ENCODE measurements at places on chromosomes 7 and 10.

DNA sequence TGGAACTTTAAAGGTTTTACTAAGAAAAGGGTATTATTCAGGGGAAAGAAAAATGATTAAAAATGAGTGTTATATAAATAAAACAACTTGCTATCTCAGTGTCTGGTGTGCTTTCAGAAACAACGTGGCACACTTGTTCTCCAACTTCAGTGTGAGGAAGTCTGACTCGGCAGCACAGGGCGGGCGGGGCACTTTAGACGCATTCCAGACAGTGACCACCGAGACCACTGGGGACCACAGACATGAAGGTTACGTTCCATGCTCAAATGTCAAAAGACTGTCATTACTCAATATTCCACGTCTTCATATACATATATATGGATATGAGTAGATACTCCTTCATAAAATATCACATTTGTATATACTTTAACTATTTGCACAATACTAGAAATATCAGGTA is 87.0 kb downstream of the LARP4B start:
- DNase-seq: peak; percentile 18

GRCh38 chr7:101898106-101898505 is 80.7 kb downstream of the CUX1 start:
- peak; percentile 61 for DNase-seq

- DNase-seq: no peak
These were observed 105.1 kb downstream of the FAM107B start for GRCh38 chr10:14669576-14669975.

DNA sequence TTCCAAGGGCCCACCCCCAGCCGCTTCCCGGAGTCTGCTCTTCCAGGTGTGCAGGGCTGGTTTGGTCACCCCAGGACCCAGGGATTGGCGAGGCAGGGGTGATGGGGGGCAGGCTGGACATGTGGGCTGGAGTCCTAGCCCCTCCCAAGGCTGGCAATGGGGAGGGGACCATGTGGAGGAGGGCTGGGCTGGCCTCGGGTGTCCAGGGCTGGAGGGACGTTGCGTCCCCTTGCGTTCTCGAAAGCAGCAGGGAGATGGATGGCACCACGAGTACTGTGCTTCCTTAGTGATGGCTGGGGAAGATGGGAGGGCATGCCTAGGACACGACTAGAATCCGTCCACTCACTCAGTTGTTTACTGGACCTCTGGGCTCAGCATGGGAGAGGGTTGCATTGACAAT is 532.5 kb upstream of the FOXK1 start:
- no peak for DNase-seq

DNA sequence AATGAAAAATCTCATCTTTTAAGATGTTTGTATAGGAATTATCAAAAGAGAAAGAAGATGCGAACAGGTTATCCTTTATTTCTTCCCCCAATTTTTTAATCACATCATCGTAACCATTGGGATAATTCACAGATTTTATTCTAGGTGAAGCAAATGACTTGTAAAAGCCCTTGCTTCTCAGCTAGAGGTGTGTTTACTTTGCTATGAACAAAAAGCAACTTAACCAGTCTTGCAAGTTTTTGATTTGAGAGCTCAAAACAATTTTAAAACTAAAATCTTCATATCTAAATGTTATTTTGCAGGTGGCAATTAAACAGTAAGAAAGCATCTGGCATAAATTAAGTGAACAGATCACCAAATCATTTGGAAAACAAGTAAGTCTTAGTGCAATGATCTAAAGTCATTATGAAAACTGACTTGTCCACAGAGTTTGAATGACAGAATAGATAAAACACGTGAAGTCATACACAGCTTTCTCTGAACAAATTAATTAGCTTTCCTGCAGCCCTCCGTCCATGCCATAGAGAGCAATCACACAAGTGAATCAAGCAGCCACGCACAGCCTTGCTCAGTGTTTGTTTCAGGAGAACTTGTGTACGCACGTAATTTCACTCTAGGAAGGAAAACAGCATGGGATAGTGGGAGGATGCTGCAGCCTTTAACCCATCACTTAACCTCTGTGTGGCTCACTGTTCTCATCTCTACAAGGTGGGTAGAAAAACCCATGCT is 85.0 kb upstream of the ZNF800 start:
- no peak for DNase-seq

- DNase-seq: no peak
These were observed 30.5 kb downstream of the FZD1 start for GRCh38 chr7:91294639-91295220.

- no peak for DNase-seq
These were observed 728 bp downstream of the PARD3 start for GRCh38 chr10:34814223-34814912.

DNA sequence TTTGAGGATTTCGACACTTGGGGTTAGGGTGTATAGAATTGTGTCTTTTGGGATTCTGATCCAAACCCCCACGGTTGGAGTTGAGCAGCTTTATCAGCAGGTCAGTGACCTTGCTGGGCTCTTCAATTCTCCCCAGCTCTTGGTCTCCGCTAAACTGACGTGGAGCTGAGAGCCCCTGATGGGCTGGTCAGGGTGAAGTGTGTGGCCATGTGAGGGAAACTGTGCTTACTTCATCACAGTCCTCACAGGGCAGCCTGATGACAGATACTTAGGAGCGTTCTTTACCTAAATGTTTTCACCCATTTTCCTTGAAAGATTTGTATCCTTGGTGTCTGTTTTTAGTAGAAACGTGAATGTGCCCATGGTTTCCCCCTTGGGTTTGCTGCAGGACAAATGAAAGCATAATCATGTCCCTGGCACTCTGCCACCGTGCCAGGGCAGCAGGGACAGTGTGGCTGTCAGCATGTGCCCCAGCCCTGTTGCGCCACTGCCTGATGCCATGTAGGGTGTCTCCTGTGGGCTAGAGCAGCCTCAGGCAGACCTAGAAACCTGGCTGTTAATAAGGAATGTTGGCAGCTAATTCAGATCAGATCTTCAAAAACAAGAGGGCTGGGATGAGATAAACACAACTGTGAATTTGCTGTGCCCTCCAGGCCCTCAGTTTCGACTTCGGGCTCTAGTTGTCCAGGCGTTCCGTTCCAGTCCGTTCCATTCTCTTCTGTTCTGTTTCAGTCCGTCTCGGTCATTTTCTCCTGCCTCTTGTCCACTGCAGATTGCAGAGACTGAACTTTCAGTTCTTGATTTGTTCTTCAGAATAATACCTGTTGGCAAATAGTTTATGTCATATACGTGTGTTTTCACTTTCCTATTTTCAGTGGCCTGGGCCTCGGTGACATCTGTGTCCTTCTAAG is 96.8 kb downstream of the TRRAP start:
- DNase-seq: no peak

- DNase-seq: no peak
These were observed 26.0 kb upstream of the ZNF273 start for GRCh38 chr7:64876792-64877713.

DNA sequence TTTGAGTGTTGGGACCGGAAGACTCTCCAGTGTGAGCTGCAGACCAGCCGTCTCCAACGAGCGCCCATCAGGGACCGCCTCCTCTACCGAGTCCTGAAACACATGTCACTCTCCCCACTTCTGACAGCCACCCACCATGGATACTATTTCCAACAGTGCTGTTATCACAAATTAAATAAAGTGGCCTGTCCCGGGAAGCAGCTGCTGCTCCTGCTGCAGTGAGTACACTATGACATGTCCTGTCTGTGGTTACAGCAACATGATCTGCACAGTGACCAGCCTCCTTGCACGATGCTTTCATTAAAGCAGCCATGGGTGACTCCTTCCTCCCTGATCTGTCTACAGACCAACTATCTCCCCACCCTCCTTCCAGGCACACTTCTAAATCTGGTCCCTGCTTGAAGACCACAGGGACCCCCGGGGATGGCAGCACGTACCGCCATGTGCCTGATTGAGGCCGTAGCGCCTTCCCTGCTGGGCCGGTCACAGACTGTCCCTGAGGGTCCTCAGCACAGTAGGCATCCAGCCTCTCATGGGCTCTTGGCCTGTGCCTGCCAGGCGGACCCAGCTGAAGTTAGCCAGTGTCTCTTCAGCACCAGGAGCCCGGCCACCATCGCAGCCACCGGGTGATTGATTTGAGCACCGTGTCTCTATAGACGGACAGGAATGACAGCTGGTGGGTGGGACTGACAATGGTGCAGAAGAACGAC is 58.8 kb downstream of the TCERG1L start:
- no peak for DNase-seq

GRCh38 chr10:95896071-95896850 is 11.5 kb upstream of the CC2D2B start:
- DNase-seq: no peak

- no peak for DNase-seq
These were observed 9.0 kb upstream of the GPR141 start for GRCh38 chr7:37674531-37674930.

DNA sequence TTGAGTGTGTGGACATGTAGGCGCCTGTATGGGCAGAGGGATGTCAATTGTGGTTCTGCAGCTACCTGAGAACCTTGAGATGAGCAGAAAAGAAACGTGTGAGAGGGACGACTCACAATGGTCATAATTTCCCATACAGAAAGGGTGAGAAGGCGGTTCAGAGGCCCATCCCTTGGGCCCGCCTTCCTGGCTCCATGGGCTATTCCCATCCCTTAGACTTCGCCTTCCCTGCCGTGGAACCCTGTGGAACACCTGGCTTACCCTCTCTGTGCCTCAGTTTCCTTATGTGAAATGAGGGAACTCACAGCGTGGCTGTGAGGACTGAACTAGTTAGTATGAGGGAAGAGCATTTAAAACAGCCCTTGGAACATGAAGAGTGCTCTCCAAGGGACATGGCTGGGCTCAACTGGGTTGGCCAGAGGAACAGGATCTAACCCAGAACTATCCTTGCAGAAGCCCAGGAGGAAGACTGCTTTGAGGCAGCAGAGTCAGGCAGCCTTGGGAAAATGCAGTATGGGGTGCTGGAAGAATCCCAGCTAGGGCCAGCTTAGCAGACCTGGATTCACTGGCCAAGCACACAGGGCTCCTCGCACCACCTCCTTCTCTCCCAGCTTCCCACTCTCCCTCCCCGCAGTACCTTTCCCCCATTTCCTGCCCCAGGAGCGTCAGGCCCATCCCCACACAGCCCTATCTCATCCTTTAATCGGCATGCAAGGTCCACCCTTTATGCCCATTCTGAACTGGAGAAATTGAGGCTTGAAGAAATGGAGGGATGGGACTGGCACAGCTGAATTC is 11.1 kb upstream of the ZMIZ1 start:
- no peak for DNase-seq

DNA sequence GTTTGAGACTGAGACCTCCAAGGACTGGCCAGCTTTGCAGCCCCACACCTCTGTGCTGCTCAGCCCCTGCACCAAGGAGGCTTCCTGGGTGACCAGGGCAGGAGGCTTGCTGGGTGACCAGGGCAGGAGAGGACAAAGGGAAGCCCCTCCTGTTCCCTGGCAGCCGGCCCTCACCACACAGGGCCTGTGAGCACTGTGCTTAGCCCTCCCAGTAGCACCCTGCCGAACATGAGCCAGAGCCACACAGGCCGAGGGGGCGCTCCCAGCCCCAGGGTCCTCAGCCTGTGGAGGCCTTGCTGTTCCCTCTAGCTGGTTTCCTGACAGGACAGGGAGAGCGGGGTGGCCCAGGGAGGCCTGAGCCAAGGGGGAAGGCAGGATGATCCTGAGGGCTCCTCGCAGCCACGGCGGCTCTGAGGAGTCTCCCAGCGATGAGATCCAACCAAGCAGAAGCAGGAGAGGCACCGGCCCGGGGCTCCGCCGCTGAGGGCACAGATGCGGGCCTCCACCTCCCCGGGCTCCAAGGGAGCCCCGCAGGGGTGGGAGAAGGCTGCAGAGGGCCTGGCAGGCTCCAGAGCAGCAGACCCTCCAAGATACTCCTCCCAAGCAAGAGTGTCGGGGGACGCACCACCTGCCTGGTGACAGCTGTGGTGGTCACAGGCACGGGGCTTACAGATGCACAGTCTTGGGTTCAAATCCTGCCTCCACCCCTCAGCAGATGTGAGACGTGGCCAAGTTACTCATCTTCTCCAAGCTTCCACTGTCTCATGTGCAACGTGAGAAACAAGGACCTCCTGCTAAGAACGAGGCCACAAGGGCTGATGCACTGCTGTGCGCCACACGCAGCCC is 22.5 kb downstream of the WDR86 start:
- no peak for DNase-seq
